DMS 273 treated with DMSO at 0.1 percent for 48 hours (cell line): ENCODE measurements at places on chromosomes 3 and 15.

GRCh38 chr3:30286811-30287210 lies 319.6 kb upstream of the TGFBR2 start:
- DNase-seq: no peak

DNA sequence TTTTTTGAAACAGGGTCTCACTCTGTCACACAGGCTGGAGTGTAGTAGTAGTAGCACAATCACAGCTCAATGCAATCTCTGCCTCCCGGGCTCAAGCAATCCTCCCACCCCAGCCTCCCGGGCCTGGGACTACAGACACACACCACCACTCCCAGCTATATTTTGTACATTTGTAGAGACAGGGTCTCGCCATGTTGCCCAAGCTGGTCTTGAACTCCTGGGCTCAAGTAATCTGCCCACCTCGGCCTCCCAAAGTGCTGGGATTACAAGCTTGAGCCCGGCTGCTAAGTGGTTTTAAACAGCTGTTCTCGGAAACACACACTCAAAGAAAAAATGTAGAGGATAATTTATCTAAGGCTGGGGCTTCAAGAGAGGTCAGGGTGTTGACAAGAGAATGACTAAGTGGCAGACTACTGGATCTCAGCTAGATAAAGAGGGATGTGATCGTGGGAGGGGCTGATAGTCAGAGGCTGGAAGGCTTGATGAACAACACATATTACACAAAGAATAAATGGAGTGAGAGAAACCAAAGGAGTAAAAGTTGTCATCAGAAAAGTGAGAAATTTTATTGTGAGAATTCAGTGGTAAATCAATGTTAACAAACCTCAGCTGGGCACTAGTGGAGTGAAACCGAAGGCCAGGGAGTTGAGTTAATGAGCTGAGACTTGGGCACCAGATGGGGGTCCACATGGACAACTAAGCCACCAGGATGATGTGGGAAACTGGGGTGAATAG lies 6.7 kb downstream of the CCR5AS start:
- DNase-seq: no peak

- no peak for DNase-seq
Measured at GRCh38 chr15:74768771-74769342, 13.0 kb upstream of the CSK start.

GRCh38 chr3:5441401-5441800 lies 253.9 kb downstream of the EDEM1 start:
- DNase-seq: no peak

- no peak for DNase-seq
Measured at GRCh38 chr3:16033889-16034687, 140.4 kb upstream of the GALNT15 start.

GRCh38 chr15:62393196-62393595 lies 228.1 kb upstream of the C2CD4B start:
- DNase-seq: no peak

DNA sequence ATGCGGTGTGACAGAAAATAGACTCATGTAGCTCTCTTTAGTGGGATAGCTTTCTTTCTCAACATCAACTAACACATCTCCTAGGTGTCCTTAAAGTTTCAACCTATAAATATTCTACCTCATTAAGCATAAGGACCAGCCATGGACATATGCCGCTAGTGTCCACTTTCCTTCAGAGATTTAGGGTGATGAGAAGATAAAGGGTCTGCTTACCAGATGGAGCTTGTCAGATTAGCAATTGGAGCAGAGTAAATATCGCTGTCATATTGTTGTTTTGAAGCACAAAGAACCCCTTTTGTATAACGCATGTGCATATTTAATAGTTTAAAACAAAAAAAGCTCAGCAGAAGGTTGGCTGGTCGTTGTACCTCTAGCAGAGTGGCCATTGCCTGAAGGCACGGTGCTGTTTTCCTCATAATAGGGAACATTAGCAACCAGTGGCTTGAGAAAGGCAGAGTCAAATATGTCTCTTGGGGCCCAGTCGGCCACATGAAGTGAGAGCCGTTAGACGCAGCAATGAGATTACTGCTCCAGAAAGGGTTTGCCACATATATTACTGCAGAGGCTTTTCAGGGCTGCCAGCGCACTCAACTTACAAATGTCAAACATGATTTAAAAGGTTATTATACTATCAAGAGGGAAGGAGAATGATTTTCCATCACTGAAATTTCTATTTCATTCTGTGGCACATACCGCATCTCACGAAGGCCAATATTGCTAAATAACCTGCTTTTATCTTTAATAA lies 264.2 kb downstream of the ROBO2 start:
- peak; percentile 32 for DNase-seq

DNA sequence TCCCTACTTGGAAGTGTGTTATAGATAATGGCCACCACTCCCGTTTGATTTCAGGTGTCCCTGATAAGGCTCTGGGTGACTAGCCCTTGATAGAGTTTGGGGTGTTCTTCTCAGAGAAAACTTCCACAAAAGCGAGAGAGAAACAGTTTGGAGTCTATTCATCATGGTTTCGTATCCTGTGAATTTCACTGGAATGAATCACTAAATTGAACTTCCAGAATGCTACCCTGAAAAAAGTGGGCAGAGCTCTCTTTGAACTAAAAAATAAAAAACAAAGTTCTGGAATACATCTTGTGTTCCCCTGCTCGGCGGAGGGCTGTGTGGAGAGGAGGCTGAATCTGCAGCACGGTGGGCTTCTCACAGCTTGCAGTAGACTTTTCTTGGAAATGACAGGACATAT lies 52.8 kb upstream of the FAM98B start:
- no peak for DNase-seq

- DNase-seq: no peak
Measured at GRCh38 chr15:52370010-52370409, 74.4 kb upstream of the MYO5C start.

GRCh38 chr3:40920041-40920440 lies 279.3 kb upstream of the CTNNB1 start:
- no peak for DNase-seq

- no peak for DNase-seq
Measured at GRCh38 chr15:88378188-88378637, 89.0 kb downstream of the MRPL46 start.

- no peak for DNase-seq
Measured at GRCh38 chr3:153051427-153052095, 110.5 kb upstream of the RAP2B start.

GRCh38 chr3:193831495-193832455 lies 238.8 kb downstream of the OPA1 start:
- DNase-seq: no peak

DNA sequence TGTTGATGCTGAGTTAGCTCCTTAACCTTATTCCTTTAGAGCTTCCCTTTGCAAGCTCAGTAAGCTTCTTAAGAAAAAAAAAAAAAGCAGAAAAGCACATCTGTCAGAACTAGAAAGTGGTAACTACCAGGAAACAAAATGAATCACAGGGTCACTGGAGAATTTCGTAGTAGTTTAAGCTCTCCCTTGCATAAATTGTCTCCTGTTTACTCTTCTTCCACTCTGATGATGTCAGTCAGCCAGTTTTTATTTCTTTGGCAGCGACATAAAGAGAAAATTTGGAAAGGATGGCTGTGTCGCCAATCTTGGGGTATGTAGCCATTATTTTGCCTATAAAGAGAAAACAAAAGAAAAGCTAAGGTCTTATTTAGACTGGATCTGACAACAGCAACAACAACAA lies 3.2 kb upstream of the GABRR3 start:
- no peak for DNase-seq

- no peak for DNase-seq
Measured at GRCh38 chr3:150723946-150724345, 20.2 kb upstream of the ERICH6 start.
